ENCODE measurements at places on chromosomes 7 and 10.

DNA sequence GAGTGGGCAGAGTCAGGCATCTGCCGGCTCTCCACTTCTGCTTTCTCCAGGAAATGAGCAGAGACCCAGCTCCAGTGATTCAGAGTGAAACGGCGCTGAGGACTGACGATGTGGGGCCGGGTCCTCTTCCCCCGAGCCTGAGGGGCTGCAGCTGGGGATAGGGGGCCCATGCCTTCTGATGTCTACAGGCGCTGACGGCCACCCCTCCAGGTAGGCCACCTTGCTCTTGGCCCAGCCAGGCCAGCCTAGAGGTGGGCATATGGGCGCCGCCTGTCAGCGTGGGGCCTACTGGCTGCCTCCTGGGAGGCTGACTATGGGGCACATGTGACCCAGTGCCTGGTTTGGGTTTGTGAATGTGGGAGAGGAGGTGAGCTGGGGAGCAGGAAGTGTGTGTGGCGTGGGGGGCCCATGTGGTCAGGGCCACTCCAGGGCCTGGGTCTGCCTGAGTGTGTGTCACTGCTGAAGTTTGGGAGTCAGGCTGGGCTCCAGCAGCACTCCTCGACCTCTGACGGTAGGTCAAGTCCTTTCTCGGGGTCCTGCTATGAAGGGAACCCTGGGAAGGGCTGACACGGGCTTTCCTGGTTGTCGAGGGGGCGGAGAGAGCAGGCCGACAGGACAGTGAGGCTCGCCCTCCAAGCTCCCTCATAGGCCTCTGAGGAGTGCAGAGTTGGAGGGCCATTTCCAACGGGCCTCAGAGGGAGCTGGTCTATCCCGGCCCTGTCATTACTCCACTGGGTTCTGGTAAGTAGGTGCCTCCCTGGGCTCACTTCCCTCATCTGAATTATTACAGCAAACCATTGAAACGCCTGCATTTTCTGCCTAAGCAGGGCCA is at the start of gene WDFY4:
Gene WDFY4 (plus strand): TSS at position 82 of the 832 bp plus-strand sequence. CDS start 24,860 bp downstream, outside the sequence.
- DNase-seq: no peak

DNA sequence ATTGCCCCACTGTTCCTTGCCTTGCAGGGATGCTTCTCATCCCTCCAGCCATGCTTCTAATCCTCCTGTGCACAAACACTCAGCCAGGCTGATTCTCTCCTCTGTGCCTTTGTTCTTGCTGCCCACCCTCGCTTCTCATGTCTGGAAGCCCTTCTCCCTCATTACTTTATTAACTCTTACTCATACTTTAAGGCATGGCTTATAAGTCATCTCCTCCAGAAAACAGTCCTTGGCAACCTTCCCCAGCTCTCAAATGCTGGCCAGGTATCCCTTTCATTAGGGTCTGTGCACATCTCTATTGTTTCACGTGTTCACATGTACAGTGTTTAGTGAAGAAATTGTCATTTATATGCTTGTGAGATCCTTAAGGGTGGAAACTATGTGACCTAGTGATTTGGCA is 62.9 kb downstream of the ITGB8 start:
- no peak for DNase-seq

DNA sequence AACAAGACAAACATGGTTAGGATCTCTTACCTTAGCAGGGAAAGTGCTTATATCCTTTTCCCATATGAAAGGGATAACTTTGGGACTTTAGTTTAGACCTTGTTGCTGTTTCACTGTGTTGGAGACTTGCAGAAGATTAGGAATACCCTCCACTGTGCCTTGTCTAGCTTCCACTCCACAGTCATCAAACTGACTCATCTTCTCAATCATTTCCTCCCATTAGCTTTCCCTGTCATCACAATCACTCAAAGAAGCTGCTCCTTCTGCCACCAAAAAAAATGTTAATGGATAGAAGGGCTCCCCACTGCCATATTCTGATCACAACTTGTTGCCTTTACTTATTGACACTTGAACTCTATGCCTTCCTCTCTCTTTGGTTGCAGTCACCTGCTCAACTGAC is 16.8 kb downstream of the GNG11 start:
- no peak for DNase-seq

DNA sequence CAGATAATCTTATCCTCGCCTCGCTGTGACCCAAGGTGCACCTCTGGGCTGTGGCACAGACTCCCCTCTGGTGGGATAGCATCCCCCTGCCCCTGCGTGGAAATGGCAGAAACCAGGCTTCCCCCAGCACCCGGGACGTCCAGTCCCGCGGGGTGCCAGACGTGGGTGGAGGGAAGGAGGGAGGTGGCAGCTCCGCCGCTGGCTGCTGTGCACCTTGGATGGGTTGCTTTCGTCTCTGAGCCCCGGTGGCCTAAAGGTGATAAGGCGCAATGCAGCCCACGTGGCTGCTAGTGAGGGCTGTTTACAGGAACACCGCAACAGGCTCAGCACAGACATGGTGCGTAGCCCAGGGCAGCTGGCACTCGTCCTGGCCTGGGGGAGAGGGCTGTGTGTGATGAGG is 13.6 kb upstream of the PDGFA start:
- DNase-seq: no peak

DNA sequence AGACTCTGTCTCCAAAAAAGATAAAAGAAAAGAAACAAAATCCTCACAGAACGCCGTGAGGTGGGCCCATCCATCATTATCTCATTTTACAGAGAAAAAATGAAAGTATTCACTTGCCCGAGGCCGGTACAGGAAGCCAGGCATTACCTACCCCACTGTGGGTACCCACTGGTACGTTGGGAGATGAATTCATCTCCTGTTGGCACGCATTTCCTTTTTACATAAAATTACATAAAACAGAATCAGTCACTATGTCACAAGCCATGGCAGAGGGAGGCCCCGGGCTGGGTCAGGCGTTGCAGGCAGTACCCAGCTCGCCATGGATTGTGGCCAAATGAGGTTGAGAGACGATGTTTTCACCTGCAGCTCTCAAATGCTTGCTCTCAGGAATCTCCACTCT is 38.6 kb upstream of the TNRC18 start:
- DNase-seq: no peak

DNA sequence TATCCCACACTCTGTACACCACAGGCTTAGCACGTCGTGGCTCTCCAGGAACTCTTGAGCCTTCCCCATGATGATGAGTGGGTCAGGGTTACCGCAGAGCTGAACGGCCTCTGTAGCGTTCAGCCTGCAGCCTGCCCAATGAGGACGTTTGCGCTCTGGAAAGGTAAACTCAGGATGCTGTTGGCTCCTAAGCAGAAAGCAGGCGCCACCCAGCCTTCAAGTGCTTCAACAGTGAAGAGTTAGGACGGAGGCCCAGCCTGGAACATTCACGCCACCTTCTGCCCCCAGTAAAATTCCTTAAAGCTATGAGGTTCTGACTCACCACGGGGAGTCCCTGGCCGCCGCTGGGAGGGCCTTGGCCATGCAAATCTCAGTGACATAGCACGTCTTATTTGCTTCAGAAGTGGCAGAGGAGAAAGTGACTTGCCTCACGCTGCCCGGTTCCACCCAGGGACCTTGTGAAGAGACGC is 161.5 kb upstream of the SH2B2 start:
- DNase-seq: no peak

- no peak for DNase-seq
These were observed 116.2 kb downstream of the CDH23 start for GRCh38 chr10:71512761-71513539.

DNA sequence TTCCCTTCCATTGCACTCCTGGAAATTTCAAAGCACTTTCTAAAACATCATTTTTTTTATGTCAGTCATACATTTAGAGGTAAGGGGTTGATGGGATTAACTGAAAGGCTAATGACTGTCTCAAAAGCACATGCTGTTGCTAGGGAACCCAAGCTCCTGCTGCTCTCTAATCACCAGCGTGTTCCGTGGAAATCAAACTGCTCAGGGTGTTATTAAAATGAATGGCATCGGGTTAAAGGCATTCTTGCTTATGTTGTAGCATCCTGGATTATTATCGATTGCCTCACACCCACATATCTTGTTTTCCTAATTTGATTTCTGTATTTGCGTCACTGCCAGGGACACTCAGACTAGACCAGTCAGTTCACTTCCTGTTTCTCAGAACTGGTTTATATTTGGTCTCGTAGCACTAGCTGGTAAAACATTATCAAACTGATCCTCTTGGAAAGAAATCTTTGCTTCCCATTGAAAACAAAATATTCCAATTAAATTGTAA is 216.5 kb upstream of the MKLN1 start:
- DNase-seq: no peak

- DNase-seq: no peak
These were observed 77.5 kb upstream of the STEAP1B start for GRCh38 chr7:22577470-22578001.

GRCh38 chr7:111486472-111487142 is 75.7 kb downstream of the IMMP2L start:
- no peak for DNase-seq

- DNase-seq: no peak
These were observed 68.1 kb upstream of the FOXK1 start for GRCh38 chr7:4613846-4614548.

- no peak for DNase-seq
These were observed 30.4 kb upstream of the EN2 start for GRCh38 chr7:155427411-155428038.

GRCh38 chr10:86191686-86192085 is 174.9 kb downstream of the GRID1 start:
- DNase-seq: no peak

DNA sequence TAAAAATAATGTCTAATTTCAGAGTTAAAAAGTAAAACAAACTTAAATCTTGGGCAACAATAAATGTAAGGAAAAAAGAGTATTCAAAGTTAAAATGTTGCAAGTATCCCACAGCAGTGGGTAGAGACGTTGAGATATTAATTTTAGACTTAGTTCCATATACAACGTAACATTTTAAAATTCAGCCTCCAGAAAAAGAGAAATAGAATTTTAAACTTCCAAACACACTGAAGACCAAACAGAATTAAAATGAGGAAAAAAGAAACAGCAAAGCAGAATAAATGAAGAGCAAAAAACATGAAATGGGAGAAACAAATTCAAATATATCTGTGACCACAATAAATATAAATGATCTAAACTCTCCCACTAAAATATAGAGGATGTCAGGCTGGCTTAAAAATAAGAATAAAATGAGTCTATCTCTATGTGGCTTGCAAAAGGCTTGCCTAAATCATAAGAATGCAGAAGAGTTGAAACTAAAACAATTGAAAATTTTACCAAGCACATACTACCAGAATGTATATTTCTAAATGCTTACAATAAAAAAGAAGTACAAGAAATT is 46.0 kb upstream of the EGFR start:
- DNase-seq: no peak

DNA sequence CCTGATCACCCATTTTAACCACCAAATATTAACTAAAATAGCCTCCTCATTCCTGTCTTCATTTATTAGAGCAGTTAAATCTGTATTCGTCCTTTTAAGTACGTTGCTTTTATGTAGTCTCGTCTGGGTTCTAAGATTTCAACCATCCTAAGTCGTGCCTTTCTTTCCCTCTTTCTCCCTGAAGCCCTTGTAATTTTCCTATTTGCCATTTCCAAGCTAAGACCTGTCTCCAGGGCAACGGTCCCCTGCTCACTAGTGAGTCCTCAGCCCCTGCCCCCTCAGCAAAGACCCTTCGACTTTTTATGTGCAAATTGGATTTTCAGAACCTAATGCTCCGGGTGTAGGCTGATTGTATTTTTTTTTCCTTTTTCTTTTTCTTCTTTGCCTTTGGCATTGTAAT is 16.1 kb upstream of the MEST start:
- DNase-seq: no peak

GRCh38 chr10:110218632-110219031 is 11.2 kb downstream of the MXI1 start:
- no peak for DNase-seq

GRCh38 chr7:4871056-4871680 is 9.3 kb upstream of the PAPOLB start:
- no peak for DNase-seq

- no peak for DNase-seq
These were observed 105.7 kb downstream of the ST8SIA6 start for GRCh38 chr10:17348501-17349349.

DNA sequence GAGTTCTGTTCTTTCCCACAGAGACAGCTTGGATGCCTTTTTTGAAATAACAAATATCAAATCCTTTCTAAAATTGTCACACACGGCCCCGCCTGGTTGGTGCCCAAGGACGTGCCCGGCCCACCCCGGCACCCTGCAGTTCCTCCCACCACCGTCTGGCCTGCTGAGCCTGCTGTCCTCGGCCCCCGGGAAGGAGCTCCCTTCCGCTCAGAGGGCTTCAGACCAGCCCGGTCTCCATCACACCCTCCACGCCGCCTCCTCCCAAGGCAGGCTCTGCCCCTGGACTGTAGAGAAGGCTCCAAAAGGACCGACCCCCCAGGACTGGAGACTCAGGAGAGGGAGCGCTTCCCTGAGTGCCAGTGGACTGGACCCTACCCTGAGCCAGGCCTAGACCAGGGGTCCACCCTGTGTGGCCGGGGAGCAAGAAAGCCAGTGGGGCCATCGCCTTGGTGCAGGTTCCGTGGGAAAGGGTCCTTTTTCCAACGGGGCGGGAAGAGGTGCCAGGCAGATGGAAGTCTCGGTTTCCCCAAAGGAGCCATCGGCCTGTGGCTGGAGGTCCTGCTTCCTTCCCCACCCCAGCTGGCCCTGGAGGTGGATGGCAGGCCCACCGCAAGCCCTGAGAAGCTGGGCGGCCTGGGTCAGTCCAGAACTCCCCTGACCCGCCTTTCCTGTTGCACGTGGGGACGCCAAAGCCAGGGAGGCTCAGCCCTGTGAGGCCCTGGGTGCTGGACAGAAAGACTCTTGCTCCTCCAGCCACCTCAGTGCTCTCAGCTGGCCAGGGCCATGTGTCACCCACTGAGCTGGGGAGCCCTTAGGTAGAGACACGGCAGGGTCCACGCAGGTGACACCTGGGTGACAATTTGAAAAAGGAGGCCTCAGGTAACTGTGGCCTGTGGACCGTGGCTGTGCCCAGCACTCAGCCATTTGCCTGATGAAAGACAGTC is 69.8 kb downstream of the PWWP2B start:
- DNase-seq: no peak
